Activated naive CD4-positive, alpha-beta T cell treated with anti-CD3 and anti-CD28 coated beads for 36 hours (primary cell): ENCODE measurements at places on chromosomes 3 and 15.

DNA sequence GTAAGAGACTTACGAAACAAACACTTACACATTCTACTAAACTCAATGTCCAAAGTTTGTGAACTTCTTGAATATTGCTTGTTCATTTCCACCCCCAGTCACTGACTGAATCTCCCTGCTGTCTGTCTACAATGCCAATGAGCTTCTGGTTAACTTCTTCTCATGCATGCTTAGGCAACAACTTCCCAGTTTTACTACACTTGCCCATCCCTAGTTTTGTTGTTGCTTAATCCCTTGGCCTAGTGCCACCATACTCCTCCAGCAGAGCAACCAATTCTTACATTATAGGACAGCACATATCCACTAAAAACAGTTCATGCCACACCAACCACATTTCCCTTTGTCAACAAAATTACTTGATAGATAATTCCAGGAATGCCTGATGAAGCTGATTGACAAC, 40.9 kb upstream of the CCR2 start:
- no peak for DNase-seq

- DNase-seq, result no peak
These were observed 232.4 kb downstream of the RBMS3 start for GRCh38 chr3:29513236-29513635.

DNA sequence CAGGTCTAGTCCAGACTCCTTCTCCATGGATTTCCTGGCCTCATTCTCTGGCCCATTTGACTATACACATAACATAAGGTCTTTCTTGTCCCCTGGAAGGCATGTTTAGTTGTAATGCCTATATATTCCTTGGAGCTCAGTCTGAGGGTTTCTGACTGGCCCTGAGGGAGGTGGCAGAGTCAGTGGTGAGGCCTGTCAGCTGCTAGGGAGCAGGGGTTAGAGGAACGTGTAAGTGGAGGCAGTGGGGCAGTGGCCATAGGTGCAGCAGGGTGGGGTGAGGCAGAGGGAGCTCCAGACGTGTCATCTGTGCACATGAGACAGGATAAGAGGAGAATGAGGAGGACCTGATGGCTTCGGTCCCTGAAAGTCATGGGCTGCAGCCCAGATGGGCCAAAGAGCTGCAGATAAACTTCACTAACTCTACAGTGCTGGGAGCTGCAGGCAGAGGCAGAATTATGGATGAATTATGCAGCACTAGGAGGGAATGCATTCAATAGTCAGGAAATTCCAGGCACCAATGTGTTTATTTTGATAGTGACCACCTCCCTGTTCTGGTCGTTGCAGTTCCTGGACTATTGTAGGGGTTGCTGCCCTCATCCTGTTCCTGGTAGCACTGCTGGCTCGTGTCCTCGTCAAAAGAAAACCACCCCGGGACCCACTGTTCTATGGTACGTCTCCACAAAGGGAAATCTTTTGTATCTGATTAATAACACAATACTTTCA, 4.9 kb downstream of the TM6SF1 start:
- DNase-seq, result no peak

DNA sequence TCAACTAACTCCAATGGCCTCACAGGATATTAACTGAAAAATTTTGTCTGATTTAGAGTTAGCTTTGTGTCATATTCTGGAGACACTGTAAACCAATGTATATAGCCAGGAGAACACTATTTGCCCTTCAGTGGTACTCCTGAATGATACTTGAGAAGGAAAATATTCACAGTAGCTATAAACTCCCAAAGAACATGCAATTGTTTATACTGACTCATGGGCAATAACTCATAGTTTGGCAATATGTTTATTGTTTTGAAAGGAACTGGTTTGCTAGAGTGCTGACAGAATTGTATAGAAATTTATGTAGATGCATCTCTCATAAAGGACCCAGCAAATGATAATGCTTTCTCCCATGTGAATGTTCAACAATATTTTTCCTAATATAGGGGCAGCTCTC, 537.6 kb downstream of the PLOD2 start:
- no peak for DNase-seq

DNA sequence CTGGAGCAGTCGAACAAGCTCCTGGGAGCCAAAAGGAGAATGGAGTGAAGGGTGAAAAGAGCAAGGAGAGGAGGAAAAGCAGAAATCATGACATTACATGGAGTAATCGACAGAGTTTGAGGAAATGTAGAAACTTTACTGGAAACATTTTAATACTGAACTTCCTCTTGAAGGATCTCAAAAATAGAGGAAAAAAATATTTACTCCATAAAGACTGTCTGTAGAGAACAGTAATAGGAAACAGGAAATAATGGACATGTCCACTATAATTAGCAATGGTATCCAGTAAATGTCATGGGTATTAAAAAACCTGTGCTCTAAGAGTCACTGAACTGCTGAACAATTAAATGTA, 53.0 kb downstream of the TBC1D2B start:
- DNase-seq, result no peak

DNA sequence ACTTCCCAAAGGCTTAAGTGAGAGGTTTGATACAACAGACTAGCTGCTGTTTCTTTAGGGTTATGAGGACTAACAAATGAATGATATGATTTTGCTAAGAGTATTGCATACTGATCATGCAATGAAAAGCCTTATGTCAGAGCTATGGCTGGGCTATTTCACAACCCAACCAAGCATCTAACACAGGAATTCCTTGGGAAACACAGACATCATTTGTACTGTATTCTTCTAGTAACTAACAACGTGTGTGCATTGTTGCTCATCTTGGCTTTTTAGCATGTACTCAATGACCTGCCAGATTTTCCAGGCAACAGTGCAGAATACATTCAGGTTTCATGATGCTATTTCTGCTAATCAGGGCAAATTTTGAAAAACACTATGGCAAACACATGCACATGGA, 19.3 kb downstream of the PDZRN3 start:
- no peak for DNase-seq

- no peak for DNase-seq
These were observed 1.7 kb upstream of the ARF4 start for GRCh38 chr3:57598765-57599360.

- no peak for DNase-seq
These were observed 33.3 kb upstream of the VPS8 start for GRCh38 chr3:184778426-184779332.

GRCh38 chr3:108079877-108080276, 11.0 kb downstream of the CD47 start:
- DNase-seq, result no peak

DNA sequence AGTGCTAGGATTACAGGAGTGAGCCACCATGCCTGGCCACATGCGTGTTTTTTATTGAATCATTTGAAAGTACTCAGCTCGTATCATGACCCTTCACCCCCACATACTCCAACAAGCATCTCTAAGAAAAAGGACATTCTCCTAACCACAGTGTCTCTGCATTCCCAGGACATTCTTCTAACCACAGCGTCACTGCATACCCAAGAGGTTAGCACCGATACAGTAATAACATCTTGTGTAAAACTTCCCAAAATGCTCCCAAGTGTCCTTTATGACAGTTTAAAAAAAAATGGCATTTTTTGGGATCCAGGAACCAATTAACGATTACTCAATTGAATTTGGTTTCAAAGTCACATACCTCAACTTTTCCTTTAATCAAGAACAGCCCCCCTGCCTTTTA, 39.6 kb downstream of the FLNB start:
- DNase-seq, result no peak
